Transverse colon (tissue), 4 donors: ENCODE measurements at places on chromosomes 5 and 9. TPM values are rescaled to one million over a fixed set of nuclear protein-coding genes. Genes with fewer than 3 reads are reported as not detected.

- DNase-seq, result no peak
- H3K36me3 ChIP-seq, result no peaks in the 10 kb centered on the region
- no peak overlapping the region for H3K4me3 ChIP-seq
- no peaks in the 10 kb centered on the region for H3K4me1 ChIP-seq
- peaks cover 24% of the 10 kb centered on the region for H3K27me3 ChIP-seq
- no peak overlapping the region for H3K27ac ChIP-seq
These were observed 66.7 kb downstream of the PCDH1 start for GRCh38 chr5:141811287-141812155.

DNA sequence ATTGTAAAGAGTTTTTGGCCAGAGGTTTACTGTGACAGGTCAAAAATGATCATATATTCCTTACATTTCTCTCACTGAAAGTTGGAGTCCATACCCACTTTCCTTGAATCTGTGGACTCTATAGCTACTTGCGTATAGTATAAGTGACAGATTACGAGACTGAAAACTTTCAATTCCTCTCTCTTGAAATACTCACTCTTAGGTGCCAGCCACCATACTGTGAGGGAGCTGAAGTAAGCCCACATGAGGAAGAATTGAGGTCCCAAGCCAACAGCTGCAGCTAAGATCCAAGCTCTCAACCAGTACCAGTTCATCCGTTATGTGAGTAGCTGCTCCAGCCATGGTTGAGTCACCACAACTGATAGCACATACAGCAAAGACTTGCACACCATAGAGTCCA, 128.1 kb upstream of the FAM174A start:
- DNase-seq, result no peak
- no peaks in the 10 kb centered on the region for H3K4me1 ChIP-seq
- no peak overlapping the region for H3K4me3 ChIP-seq
- no peaks in the 10 kb centered on the region for H3K36me3 ChIP-seq
- no peak overlapping the region for H3K27ac ChIP-seq
- no peaks in the 10 kb centered on the region for H3K27me3 ChIP-seq

- no peaks in the 10 kb centered on the region for H3K27me3 ChIP-seq
- DNase-seq, result no peak
- no peaks in the 10 kb centered on the region for H3K36me3 ChIP-seq
- H3K27ac ChIP-seq, result no peak overlapping the region
These were observed 24.0 kb downstream of the RANBP17 start for GRCh38 chr5:170885809-170886208.

DNA sequence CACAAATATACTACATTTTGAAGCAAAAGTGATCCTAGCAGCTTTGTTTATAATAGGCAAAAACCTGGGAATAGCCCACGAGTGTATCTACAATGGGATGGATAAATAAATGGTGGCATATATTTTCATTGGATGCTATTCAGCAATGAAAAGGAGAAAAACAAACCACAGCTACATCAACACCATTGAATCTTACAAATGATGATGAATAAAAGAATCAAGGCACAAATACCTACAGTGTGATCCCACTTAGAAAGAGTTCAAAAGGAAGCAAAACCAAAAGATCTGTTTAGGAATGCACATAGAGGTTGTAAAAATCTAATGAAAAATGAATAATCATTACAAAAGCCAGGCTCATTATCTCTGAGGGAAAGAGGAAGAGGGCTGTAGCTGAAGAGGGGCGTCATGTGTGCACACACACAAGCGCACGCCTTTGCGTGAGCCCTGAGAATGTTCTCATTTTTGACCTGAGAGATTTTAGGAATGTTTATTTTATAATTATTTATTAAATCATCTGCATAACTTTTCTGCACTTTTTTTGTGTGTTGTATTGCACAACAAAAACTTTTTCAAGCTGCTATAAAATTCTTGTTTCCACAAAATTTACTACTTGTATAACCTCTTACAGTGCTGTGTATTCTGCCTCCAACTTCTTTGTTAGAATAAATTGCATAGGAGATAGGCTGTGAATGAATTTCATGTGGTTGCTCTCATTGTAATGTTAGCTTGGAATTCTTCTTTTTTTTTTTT, 5.9 kb upstream of the RHOBTB3 start:
- DNase-seq, result no peak
- H3K27ac ChIP-seq, result peak overlapping the region; percentile 95
- H3K36me3 ChIP-seq, result no peaks in the 10 kb centered on the region
- H3K4me1 ChIP-seq, result peaks cover 4% of the 10 kb centered on the region
- H3K27me3 ChIP-seq, result no peaks in the 10 kb centered on the region

DNA sequence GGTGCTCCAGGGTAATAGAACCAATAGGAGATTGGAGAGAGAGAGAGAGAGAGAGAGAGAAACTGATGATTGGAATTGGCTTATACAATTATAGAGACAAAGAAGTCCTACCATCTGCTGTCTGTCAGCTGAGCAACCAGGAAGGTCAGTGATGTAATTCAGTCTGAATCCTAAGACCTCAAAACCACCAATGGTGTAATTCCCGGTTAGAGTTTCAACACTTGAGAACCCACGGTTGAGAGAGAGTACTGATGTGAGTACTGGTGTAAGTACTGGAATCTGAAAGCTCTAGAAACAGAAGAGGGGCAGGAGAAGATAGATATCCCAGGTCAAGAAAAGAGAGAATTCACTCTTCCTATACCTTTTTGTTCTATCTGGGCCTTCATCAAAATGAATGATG, 775.8 kb downstream of the EFNA5 start:
- H3K4me1 ChIP-seq, result no peaks in the 10 kb centered on the region
- no peak overlapping the region for H3K27ac ChIP-seq
- no peaks in the 10 kb centered on the region for H3K36me3 ChIP-seq
- DNase-seq, result no peak
- no peaks in the 10 kb centered on the region for H3K27me3 ChIP-seq

DNA sequence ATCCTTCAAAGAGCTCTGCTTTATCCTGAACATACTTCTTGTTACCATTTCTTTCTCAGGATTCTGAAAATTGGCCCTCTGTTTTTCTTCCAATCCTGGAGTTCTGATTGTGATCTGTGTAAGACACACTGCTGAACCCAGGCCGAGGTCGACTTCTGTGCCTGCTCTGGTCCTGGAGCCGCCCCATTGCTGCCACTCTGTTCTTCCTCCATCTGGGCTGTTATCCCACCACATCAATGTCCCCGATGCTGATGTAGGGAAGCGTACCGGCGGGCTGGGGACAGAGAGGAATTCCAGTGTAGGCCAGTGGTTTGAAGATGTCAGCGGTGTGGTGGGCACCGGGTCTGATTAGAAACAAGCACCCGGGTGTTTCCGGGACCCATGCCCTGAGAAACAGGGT, 102.5 kb downstream of the LIFR start:
- no peaks in the 10 kb centered on the region for H3K36me3 ChIP-seq
- H3K4me3 ChIP-seq, result no peak overlapping the region
- H3K27me3 ChIP-seq, result no peaks in the 10 kb centered on the region
- no peak for DNase-seq

DNA sequence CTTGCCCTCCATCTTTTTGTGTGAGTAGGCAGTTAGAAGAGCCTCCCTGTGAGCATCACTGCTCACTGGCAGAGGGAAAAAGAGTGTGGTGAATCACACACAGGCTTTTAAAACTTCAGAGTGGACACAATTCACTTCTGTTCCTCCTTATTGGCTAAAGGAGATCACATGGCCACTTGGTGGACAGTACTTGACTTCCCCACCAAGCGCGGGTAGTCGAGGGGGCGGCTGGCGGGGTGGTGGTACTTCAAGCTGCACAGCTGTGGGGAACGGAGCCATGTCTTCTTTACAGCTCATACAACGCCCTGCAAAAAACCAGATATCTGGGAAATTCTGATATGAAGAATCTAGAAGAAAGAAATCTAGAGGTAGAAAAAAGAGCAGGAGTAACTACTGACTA, 95.4 kb downstream of the PAM start:
- no peak for DNase-seq
- H3K27ac ChIP-seq, result no peak overlapping the region
- H3K4me3 ChIP-seq, result no peak overlapping the region
- no peaks in the 10 kb centered on the region for H3K27me3 ChIP-seq

The TAF1L gene
- not detected for total RNA-seq

The GABRB2 gene
- total RNA-seq, result 0.64 TPM

The SV2C gene
- 0.20 TPM for total RNA-seq

The PRDM9 gene
- not detected for total RNA-seq
